ENCODE measurements at places on chromosomes 3 and 15. TPM values are rescaled to one million over a fixed set of nuclear protein-coding genes. Genes with fewer than 3 reads are reported as not detected.

FETUB gene
- total RNA-seq: 14.4 TPM

GRCh38 chr15:88440021-88440420 is 27.2 kb downstream of the MRPL46 start:
- no peak for DNase-seq

- DNase-seq: peak; percentile 53
Measured at GRCh38 chr15:42140383-42141070, 15.9 kb downstream of the PLA2G4F start.

- DNase-seq: no peak
Measured at GRCh38 chr3:61570813-61571212, 9.4 kb downstream of the PTPRG start.

DNA sequence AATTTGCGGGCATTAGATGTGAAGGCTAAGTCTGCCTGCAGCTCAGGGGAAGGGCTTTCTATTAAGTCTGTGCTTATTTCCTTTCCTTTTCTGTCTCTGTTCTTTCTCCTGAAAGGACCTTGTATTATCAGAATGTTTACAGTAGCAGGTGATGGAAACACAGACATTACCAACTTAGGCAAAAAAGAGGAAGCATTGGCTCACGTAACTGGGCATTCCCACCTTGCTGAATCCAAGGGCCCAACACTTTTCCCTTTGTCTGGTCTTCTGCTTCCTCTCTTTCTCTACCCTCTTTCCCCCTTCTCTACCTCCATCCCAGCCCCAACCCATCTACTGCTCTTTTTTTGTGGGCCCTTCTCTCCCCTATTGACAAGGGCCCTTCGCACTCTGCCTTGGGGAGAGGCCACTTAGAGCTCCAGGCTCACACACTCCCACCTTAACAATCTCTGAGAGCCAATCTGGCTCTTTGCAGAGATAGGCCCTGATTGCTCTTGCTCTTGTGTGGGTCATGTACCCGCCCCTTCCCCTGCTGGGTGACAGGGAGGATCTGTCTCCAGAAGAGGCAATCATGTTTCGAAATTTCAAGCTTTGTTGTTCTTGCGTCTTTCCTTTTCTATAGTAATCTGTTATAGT is 35.0 kb downstream of the ACAA1 start:
- DNase-seq: no peak

- no peak for DNase-seq
Measured at GRCh38 chr3:58391156-58391865, 42.3 kb downstream of the PDHB start.

DNA sequence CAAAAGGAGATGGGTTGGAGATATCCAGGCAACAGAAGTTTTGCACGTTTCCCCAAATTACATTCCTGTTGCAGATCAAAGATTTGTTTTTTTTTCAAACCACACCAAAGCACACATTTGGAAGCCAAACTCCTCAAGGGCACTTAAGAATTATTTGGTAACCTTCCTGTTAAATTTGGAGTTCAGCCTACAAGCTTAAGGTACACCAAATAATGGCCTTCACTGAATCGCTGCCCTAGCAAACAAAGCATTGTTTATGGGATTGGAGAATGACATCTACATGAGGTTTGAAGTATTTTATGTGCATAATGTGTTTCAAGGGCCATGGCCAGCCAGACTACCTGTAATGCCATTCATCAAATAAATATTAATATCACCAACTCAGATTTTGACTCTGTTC is 357.9 kb downstream of the RORA start:
- DNase-seq: no peak

- no peak for DNase-seq
Measured at GRCh38 chr3:171804618-171805389, 5.5 kb downstream of the PLD1 start.

GRCh38 chr3:64195789-64196188 is 29.5 kb downstream of the PRICKLE2 start:
- DNase-seq: no peak

GRCh38 chr15:71325481-71325880 is 210.2 kb downstream of the THSD4 start:
- no peak for DNase-seq

CFAP92 gene
- 0.11 TPM for total RNA-seq

- DNase-seq: no peak
Measured at GRCh38 chr3:113531826-113532697, at the start of gene SIDT1. SIDT1 (plus strand) TSS chr3:113532555; CDS start chr3:113533022, 467 bp downstream.

DNA sequence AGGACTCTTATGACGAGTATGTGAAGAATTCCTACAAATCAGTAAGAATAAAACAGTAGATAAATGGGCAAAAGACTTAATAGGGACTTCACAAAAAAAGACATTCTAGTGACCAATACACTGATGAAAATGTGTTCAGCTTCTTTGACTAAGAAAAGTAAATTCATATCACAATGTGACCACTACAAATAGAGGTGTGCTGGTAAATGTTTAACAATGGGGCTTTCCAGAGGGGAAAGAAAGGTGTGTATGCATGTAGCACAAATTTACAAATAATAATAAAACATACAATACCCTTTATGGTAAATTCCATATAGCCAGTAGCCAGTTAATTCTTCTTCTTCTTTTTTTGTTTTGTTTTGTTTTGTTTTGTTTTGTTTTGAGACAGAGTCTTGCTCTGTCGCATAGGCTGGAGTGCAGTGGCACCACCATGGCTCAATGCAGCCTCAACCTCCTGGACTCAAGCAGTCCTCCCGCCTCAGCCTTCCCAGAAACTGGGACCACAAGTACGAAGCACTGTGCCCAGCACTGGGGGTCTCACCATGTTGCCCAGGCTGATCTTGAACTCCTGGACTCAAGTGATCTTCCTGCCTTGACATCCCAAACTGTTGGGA is 17.5 kb upstream of the NMD3 start:
- no peak for DNase-seq

C3orf20 gene
- total RNA-seq: not detected

DNA sequence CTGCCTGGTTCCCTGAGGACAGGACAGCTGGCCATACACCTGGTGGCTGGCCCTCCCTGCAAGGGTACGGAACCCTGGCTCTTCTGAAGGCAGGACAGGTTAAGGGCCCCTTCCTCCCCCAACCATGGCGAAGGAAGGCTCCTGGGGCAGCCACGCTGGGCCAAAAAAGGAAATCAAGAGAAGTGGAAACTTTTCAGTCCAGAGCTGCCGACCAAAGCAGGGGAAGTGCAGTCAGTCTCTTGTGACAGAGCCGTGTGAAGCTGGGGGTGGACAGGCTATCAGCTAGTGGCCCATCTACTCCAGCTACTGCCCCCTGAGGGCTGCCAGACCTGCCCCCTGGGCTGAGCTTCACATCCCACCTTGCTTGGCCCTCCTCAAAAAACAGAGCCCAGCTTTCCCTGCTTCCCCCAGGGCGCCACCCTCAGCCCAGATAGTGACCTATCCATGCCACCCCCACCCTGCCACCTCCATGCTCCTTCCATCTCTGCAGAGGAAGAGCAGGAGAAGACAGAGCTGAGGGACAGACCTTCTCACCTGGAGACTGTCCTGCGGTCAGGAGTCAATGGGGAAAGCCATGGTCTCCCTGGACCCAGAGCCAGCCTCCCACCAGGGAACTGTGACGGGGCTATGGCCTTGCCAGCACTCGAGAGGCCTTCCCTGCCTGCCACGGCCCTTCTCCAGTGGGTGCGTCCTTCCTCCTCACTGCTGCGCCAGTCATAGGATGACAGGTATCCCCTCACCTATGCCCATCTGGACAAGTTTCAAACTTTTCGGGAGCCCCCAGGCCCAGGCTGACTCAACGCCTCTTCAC is 4.6 kb downstream of the SEMA7A start:
- no peak for DNase-seq

MPI gene
- 17.1 TPM for total RNA-seq

DNA sequence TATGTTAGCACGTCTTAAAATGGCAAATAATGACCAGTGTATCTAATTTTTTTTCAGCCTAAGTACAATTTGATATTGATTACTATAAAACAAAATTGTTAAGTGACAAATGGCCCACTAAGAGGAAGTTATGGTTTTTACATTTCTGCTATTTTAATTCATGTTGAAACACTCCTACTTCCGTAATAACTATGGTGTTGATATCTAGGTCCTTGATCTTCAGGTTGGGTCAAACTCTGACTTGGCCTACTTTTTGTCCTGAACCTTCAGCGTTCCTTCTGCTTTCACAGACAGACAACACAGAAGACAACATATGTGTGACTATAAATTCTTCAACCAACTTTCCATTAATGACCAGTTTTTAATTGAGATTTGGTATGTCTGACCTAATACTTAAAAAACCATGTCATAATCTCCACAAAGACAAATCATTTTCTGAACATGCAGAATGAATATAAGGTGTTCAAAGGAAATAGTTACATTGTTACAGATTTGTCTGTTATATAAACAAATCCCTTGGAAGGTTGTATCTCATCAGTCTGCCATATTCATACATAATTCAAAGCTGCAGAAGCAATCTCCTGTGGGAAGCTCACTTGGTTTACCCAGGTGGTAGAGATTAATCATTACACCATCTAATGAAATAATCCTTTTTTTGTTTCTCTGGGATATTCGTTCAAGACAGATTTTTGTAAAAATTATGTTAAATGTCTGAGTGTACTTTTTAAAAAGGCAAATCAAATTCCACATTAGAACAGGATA is 92.1 kb upstream of the TSPAN3 start:
- DNase-seq: no peak

GOLGA6L7 gene
- not detected for total RNA-seq

CELSR3 gene
- 3.2 TPM for total RNA-seq

GRCh38 chr15:72173401-72173800 is 24.2 kb downstream of the GRAMD2A start:
- no peak for DNase-seq

GRCh38 chr3:53046171-53047170 is 598 bp upstream of the SFMBT1 start:
- peak; percentile 82 for DNase-seq

- DNase-seq: no peak
Measured at GRCh38 chr3:147620906-147621305, 211.7 kb downstream of the ZIC1 start.

GRCh38 chr3:50356553-50356952 is 2.8 kb downstream of the TMEM115 start:
- DNase-seq: no peak

GRCh38 chr3:100396967-100397366 is 3.9 kb downstream of the TOMM70 start:
- DNase-seq: no peak

ACP3 gene
- total RNA-seq: 38.2 TPM

DNA sequence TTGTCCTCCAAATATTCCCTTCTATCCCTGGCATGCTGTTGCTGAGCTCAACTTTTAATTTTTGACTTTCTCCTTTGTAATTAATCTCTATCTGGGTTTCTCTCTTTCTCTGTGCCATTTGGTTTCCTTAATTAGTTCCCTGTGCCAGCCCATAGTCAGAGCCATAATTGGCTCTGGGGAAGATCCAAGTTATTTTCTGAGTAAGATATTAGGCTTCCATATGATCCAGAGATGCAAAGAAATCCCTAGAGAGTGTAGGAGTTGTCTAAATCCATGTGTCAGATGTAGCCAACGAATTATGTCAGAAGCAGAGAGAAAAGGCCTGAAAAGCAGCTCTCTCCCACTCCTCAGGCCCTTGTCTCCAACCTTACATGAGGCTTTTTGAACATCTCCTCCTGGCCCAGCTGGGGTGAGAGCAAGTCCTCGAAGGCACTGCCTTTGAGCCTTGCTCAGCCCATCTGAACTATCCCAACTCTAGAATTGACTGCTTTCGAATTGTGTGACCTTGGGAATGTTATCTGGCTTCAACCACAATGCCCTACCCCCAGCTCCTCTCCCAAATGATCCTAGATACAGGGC is 46.4 kb downstream of the MOBP start:
- no peak for DNase-seq

Data from suprapubic skin (tissue), 4 donors.